ENCODE measurements at places on chromosomes 1 and 21.
A peak's percentile ranks its signal among the peaks of the same experiment; 100 is the strongest.

GRCh38 chr1:229625915-229626831 is at the start of the genes TAF5L and URB2:
TAF5L (minus strand) TSS chr1:229626122; CDS start chr1:229614482, 11,640 bp downstream.
URB2 (plus strand) TSS chr1:229626247; CDS start chr1:229627634, 1,387 bp downstream.
- DNase-seq: peak; percentile 87

DNA sequence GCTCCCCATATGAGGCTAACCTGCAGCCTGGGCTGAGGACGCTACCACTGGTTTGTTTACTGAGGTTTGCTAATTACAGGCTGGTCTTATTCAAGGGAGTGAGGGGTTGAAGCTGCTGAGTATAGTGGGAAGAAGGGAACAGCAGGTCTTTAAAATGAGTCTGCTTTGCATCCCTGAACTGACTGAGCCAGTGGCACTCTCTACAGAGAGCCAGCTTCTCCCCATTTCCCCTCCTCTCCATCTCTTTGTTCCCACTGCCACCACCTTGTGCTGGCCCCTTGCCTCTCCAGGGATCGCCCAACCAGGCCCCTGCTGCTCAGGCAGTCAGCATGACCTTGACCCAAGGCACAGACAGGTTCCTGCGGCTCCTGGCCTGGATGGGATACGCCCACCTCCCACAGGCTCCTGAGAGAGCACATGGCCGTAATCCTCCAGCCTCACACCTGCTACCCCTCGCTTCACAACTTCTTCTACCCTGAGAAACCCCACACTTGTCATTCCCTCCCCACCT is 45.0 kb downstream of the IER5 start:
- DNase-seq: no peak

GRCh38 chr1:169858467-169858866 is 35.2 kb downstream of the SCYL3 start:
- DNase-seq: no peak

- DNase-seq: no peak
Observed at GRCh38 chr21:38308532-38309119, 51.8 kb downstream of the KCNJ15 start.

- DNase-seq: no peak
Observed at GRCh38 chr1:158833264-158833663, 2.1 kb downstream of the MNDA start.

GRCh38 chr1:197393105-197393504 is 125.1 kb downstream of the CRB1 start:
- no peak for DNase-seq

DNA sequence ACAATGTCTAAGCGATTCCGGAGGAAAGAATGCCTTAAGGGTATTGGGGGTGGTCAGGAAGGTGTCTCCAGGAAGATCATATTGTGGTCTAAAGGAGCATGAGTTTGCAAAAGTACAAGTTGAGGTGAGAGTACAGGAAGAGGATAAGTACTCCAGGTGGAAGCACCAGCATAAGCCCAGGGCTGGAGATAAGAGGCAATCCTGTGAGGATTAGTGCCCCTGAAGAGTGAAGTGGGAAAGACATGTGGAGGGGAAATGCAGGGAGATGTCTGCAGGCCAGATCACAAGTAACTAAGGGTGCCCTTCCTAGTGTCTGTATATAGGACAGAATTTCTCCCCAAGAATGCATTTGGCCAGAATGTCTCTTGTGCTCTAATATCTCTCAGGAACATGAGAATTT is 188.3 kb upstream of the DPT start:
- DNase-seq: no peak

DNA sequence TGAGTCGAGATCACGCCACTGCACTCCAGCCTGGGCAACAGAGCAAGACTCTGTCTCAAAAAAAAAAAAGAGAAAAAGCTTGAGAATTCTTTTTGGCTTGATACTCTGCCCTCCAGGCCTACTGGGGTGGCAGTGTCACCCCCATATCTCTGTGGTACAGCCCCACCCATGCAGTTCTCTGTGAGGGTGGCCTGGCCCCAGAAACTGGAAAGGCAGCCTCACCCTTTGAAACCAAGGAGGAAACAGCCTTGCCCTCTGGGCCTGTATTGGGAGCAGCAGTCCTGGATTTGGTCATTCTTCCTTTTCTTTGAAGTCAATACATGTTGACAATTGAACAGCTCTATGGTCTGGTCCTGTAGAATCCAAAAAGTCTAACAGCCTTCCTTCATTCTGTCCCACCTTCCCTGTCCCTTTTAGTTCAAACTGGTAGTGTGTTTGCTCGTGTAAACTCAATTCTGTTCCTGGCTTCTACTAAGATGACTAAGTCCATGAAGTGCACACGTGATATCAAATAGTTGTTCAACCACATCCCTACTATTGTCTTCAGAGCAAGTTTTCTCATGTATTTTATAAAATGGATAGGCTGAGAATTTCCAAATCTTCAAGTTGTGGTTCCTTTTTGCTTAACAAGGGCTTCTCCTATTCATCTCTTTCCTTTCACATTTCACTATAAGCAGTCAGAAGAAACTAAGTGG is 13.2 kb downstream of the ST7L start:
- DNase-seq: no peak

GRCh38 chr1:156627313-156627880 is 8.2 kb downstream of the HAPLN2 start:
- no peak for DNase-seq

GRCh38 chr21:28256420-28256831 is 736.3 kb downstream of the LTN1 start:
- DNase-seq: no peak

GRCh38 chr1:117084231-117084630 is 24.1 kb downstream of the TTF2 start:
- DNase-seq: no peak

GRCh38 chr1:42913426-42914091 is 45.1 kb downstream of the SLC2A1 start:
- peak; percentile 49 for DNase-seq

GRCh38 chr1:48793863-48794262 is 17.2 kb upstream of the BEND5 start:
- no peak for DNase-seq

DNA sequence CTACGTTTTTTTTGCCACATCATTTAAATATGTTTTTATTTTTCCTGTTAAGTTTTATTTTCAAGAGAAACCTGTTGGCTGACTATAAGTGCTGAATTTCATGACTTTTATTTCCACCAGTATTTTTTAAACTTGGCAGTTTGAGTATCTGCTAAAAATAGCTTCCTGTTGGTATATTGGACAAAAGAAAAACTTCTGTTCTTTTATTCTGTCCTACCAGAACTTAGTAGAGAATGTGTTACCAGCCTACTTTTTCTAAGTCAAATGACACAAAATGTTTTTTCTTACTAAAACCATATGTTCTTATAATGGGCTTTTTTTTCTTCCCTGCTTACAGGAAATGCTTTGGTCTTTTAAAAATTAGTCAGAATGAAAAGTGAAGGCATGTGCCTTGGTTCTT is 7.6 kb downstream of the DR1 start:
- DNase-seq: no peak

DNA sequence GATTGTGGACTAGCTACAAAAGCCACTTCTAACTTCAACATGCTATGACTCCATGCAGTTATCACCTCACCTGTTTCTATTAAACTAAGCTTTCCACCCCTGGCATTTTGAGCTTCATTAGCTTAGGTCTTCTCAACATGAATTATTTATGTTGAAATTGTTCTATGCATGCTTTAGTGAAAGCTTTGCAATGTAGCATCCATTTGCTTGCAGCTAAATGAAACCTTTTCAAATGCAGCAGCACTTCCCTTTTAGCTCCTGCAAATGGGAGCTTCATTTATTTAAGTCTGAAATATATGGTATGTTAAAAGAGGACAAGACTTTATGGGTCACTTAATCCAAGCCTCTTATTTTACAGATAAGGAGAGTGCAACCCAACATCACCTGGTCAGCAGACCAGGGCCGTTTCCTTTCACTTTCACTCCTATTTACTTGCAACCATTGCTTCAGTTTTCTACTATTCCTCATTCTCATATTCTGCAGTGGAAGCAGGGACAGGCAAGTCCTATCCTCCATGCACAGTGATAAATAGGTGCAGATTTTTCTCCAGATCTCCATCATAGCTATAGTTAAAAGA is 56.4 kb upstream of the SAMSN1 start:
- DNase-seq: no peak

DNA sequence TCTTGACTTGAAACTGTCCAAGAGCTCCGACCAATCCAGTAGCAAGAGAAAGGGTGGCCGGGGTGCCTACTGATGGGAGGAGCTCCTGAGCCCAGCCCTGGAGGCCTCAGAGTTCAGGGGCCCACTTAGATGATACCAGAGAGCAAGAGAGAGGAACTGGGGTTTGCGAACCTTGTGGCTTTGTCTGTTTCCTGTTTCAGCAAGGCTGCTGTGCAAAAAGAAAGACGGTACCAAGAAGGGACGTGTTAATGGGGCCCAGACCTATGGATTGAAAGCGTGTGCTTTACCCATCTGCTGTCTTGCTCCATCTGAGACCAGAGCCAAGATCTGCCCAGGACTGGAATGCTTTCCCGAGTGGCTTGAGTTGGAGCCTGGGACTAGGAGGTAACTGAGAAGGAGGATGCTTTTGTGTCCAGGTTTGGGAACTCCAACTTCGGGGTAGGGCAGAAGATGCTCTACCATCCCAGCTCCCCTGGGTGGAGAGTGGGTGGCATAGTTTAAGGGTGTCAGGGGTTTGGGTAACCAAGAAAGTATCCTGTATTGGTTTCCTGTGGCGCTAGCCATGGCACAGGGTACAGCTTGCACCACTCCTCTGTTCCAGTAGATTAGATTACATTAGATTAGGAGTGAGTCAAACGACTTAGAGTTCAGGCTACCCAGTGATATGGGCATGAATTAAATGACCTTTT is at the start of gene TRAF3IP3:
TSS of gene TRAF3IP3 (plus strand) at position 128 of the 689 bp plus-strand sequence. CDS start 3,987 bp downstream, outside the sequence.
- DNase-seq: peak; percentile 74

- no peak for DNase-seq
Observed at GRCh38 chr1:31562707-31563360, 13.5 kb upstream of the TINAGL1 start.

GRCh38 chr1:228496084-228496483 is 8.9 kb downstream of the RNF187 start:
- no peak for DNase-seq

DNA sequence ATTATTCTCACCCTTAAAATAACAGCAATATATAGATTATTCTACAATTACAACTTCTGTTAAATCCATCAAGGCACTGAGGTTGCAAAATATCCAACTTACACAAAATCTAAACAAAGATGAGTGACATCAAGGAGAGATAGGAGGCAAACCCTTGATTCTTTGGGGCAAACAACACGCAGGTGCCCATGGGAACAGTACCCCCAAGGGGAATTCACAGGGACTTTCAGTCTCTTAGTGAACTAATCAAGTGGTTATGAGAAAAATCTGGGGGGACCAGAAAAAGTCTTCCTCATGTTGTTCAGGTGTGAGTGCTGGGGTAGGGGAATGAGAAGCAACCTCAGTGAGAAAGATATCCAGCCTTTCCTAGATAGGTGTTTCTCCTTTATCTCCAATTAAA is 1107.9 kb downstream of the PLA2G4A start:
- DNase-seq: no peak

DNA sequence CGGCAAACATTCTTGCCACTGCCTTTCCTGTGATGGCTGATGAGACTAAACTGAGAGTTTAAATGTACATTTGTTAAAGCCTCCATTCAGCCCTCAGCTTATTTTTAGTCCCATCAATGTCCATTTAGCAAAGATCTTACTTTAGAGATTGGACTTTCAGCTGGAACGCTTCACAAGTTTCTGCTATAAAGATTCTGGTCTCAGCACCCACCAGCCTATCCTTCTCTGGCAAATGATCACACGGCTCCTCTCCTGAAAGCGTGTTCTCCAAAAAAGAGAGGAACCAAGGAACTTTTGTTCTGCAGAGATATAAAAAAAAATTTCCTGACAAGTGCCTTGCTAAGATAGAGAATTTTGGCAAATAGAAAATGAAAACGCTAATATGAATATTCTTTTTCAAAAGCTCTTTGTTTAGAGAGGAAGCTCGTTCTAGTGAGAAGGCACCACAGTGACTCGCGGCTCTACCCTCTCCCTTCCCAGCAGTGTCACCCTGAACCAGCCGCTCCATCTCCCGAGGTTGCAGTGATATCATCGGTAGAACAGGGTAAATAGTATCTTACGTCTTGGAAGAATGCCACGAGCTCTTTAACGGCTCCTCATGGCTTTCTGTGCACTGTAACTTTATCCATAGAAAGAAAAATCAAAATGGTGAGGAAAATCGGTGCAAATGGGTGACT is 200.2 kb downstream of the APP start:
- no peak for DNase-seq

DNA sequence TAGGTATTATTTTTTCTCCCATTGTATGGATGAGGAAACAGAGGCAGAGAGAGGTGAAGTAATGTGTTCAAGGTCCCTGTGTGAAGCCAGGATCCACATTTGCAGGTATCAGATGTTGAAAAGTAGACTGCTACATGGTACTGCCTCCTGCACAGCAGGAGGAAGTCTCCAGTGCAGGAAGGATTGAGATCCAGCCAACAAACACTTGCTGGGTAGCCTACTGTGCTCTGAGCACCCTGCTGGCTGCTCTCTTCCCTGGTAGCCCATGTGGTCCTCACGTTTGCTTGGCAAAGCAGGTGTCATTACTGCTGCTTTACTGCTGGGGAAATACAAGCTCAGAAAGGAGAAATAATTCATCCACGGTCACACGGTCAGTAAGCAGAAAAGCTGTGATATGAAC is 21.3 kb upstream of the GRIK3 start:
- no peak for DNase-seq

- no peak for DNase-seq
Observed at GRCh38 chr1:95723346-95723745, 489.3 kb downstream of the RWDD3 start.

DNA sequence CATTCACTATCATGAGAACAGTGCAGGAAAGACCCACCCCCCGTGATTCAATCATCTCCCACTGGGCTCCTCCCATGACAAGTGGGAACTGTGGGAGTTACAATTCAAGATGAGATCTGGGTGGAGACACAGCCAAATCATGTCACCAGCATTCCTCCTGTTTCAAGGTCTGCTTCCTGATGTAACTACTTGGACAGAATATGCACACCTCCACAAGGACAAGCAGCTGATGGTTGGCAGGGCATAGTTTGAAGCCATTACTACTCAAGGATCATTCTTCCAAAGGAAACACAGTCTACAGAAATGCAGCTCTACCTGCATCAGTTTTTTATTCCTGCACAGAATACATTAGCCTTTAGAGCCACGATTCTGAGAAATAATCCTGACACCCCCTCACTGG is 28.5 kb upstream of the RNF2 start:
- no peak for DNase-seq

GRCh38 chr1:168505006-168505405 is 38.8 kb downstream of the XCL2 start:
- DNase-seq: no peak

DNA sequence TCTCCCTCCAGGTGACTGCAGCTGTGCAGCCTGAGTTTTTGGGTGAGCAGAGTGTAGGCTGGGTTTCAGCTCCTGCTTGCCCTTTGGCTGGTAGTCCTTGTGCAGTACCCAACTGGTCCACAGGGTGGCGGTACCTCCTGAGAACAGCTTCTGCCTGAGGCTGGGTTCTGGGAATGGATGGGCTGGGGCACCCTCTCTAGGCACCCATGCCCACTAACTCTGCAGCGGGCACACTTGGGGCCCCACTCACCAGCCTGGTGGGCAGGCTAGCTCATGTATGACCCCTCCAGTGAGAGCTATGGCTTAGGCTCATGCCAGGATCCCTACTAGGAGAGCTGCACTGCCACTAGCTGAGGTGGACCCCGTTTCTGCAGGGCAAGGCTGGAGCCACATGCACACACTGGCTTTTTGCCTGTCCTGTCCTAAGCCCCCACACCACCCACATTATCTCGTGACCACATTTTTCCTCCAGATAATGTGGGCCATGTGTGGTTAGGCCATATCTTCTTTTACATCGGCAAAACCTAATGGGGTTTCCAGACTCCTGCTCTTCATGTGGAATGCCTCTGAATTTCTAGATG is 15.5 kb upstream of the GSTM4 start:
- peak; percentile 82 for DNase-seq
